ENCODE measurements at places on chromosomes 5 and 9. TPM values are rescaled to one million over a fixed set of nuclear protein-coding genes. Genes with fewer than 3 reads are reported as not detected.

DNA sequence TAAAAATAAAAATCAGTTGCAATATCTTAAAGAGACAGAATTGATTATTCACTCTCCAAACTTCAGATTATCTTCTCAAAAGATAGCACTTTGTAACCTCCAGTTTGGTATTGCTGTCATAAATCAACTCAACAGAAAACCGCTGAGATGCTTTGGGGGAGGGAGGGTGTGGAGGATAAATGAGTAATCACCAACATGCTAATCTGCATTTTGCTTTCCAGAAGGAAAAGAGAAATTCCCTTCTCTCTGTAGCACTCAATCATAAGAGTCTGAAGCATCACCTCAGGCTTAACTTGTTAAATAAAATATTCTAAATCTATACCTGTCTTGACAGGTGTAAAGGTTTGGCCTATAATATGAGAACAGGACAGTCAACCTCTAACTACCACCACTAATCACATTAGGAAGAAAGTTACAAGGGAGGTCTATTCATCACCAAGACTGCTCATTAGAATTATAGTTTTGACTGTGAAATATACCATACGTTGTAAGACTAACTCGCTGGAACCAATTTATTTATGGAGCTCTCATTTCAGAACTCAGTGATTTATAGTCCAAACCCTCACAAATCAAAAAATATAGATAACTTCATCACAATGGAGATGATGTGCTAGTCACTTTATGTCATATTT is 89.0 kb downstream of the PIK3R1 start:
- DNase-seq, result no peak

GRCh38 chr5:3139499-3139931 is 388.0 kb upstream of the IRX2 start:
- no peak for DNase-seq

Gene DMRT3
- not detected for total RNA-seq

Gene ECM2
- total RNA-seq, result not detected

Gene FOXD4L6
- not detected for total RNA-seq

Gene KCNT1
- total RNA-seq, result not detected

DNA sequence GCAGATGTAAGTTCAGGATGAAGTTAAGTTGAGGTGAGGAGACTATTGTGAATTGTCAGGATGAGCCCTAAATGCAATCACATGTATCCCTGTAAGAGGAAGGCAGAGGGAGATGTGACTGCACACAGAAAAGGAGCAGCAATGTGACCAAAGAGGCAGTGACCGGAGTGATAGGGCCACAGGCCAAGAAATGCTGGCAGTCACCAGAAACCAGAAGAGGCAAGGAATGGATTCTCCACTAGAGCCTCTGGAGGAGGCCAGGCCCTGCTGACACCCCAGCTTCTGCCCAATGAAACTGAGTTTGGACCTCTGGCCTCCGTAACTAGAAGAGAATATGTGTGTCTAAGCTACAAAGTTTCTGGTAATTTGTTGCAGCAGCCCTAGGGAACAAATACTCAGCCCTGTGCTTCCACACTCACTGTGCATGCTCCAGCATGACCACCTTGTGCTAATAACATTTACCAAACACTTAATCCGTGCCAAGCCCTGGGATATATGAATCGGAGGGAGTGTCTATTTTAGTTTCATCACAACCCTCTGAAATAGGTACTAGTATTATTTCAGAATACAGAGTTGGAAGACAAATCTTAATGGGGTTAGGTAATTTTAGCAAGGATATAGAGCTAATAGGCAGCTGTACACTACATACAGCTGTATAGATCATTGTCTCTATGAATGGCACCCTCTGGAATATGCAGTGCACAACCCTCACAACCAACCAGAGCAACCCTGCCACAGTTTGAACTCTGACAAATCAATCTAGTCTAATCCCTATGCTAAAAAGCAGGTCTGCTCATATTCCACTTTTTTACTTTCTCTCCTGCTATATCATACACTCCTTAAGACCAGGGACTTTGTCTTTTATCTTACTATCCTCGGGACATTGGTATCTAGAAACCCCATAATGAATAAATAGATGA is 7.8 kb upstream of the GPX8 start:
- DNase-seq, result no peak

DNA sequence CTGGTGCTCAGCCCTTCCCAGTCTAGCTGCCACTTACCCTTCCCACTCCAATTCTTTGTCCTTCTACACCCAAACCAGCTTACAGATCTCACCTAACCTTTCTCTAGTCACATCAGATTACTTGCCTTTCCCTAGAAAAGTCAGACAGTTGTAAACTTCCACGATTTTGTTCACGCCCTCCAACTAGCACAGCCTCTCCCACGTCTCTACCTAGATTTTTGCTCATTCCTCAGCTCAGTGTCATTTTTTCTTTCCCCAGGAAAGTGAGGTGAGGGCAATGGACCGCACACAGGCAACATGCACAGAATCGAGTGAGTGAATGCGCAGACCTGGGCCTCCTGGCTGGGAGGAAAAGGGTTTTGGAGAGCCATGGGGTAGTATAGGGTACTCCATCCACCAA is 20.9 kb upstream of the PRUNE2 start:
- no peak for DNase-seq

DNA sequence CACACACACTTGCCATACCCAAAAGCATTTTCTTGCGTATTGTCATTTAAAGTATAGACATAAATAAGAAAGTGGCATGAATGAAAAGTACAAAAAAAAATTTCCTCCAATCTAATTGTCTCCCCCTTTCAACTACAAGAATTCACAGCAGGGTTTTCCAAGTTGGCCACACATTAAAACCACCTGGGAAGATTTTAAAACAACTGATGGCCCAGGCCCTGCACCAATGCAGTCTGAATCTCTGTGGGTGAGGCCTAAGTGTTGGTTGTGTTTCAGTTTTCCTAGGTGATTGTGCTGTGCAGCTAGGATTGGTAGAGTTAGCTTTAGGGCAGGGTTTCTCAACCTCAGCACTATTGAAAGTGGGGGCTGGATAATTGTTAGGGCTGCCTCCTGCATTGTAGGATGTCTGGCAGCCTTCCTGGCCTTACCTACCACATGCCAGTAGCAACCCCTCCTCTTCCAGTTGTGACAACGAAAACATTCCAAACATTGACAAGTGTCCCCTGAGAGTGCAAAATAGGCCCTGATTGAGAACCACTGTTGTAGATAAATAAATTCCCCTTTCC is 337.1 kb downstream of the KIAA0825 start:
- no peak for DNase-seq

Data from activated CD8-positive, alpha-beta memory T cell treated with anti-CD3 and anti-CD28 coated beads, Interleukin-2, amount 10 ng/mL, durations not matched to agents 7 days and 5 days (primary cell).